ENCODE measurements at places on chromosomes 6 and 20. TPM values are rescaled to one million over a fixed set of nuclear protein-coding genes. Genes with fewer than 3 reads are reported as not detected.

Gene SERAC1
- polyA plus RNA-seq = 6.4 TPM

Gene ENPP5
- polyA plus RNA-seq = 2.2 TPM

Gene IMPG1
- not detected for polyA plus RNA-seq

Gene SMPDL3A
- 42.2 TPM for polyA plus RNA-seq

Gene VGLL2
- polyA plus RNA-seq = not detected

Gene PKIB
- polyA plus RNA-seq = 4.3 TPM

Gene NHSL1
- 3.8 TPM for polyA plus RNA-seq

Gene BPI
- 0.16 TPM for polyA plus RNA-seq

Gene BCAS4
- polyA plus RNA-seq = 1.2 TPM

Gene SPEF1
- 0.40 TPM for polyA plus RNA-seq

Gene FAM209B
- 0.80 TPM for polyA plus RNA-seq

Gene MBOAT1
- polyA plus RNA-seq = 2.0 TPM

All from adrenal gland (tissue), 19 donors.